H54 (cell line): ENCODE measurements at places on chromosomes 12 and 14.

DNA sequence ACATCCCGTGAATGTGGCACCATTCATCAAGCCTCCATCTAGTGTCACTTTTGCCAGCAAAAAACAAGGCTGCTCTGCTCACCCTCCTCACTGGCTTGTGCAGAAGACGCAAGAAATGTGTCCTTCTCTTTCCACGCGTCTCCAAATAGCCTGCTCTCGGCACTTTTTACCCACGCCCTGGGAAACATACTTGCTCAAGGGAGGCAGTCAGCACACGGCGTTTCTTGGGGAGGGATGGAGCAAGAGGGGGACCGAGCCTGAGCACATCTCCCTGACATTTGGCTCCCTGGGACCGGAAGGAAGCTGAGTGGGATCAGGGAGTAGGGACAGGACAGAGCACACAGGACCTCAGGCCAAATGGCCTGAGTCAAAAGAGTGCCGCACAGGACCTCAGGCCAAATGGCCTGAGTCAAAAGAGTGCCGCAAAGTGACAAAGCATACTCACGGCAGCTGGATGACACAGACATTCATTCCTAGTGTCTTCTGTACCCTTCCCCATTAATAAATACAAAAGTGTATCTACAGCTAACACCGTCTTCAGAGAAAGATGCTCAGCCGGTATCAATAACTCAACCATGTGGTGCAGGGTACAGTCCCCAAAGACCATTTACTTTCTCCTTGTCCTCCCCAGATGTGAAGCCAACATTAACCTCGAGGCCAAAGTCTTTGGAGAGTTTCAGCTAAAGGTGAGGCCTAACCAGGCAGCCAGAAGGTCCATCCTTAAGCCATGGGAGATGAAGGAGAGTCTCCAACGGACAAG, 7.1 kb downstream of the BCL11B start:
- DNase-seq: no peak

GRCh38 chr14:24179961-24180796, 8.3 kb downstream of the REC8 start:
- DNase-seq: no peak

GRCh38 chr14:75121552-75121951, 5.3 kb downstream of the NEK9 start:
- DNase-seq: no peak

GRCh38 chr12:109950625-109951024, 45.5 kb downstream of the GIT2 start:
- no peak for DNase-seq
